ENCODE measurements at places on chromosomes 13 and 19.

GRCh38 chr19:40716031-40716481 is 630 bp downstream of the COQ8B start:
- DNase-seq: no peak

DNA sequence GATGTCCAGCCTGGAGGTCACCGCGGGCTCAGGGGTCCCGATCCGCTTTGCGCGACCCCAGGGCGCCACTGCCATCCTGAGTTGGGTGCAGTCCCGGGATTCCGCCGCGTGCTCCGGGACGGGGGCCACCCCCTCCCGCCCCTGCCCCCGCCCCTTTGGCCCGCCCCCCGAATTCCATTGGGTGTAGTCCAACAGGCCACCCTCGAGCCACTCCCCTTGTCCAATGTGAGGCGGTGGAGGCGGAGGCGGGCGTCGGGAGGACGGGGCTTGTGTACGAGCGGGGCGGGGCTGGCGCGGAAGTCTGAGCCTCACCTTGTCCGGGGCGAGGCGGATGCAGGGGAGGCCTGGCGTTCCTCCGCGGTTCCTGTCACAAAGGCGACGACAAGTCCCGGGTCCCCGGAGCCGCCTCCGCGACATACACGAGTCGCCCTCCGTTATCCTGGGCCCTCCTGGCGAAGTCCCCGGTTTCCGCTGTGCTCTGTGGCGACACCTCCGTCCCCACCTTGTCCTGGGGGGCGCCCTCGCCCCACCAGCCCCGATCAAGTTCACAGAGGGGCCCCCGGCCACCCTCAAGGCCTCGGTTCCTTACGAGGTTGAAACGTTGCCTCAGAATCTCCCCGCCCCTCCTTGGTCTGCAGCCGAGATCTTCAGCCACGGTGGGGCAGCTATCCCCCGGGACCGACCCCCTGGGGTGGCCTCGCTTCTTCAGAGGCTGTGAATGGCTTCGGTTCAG is 1.2 kb downstream of the LDLR start:
- peak; percentile 62 for DNase-seq

- DNase-seq: no peak
These were observed 1.2 kb downstream of the AKT1S1 start for GRCh38 chr19:49875857-49876421.

DNA sequence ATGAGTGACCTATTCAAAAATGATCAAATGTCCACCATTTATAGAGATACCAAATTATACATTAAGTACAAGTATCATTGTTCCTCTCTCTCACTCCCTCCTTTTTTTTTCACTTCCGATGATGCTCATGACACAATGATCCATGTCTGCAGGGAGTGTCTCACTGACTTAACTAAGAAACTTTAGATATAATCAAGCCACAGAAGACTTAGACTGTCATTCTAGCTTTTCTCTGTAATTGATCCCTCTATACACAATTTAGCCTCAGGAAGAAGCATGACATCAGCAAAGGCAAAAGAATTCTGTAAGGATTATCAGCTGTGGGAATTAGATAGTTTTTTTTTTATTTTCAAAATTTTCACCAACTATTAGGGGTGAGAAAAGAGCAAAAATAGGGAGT is 734.9 kb upstream of the PCDH9 start:
- no peak for DNase-seq

GRCh38 chr19:33245948-33246708 is 20.5 kb upstream of the SLC7A10 start:
- DNase-seq: no peak

DNA sequence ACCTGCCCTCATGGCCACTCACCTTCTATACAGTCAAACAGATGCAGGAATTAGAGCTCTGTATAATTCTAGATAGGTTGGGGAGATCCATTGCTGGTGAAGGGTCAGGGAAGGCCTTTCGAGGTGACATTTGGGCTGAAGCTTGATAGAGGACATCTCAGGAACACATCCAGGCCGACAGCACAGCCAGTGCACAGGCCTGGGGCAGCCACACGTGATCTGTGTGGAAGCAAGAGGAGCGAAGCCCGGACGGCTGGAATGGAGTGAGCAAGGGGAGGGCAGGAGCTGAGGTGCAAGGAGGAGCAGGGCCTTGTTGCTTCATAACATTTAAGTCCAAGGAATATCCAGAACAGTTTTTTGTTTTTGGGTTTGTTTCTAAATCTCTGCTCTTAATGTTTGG is 4.5 kb upstream of the OVOL3 start:
- DNase-seq: no peak

GRCh38 chr13:71801781-71802180 is 65.2 kb downstream of the DACH1 start:
- DNase-seq: no peak

GRCh38 chr13:94829185-94829836 is 117.0 kb upstream of the SOX21 start:
- no peak for DNase-seq

- no peak for DNase-seq
These were observed 78.2 kb downstream of the RASA3 start for GRCh38 chr13:114054264-114054663.

- no peak for DNase-seq
These were observed 22.4 kb downstream of the ENOX1 start for GRCh38 chr13:43764349-43764748.

GRCh38 chr13:21742096-21742495 is 71.2 kb downstream of the FGF9 start:
- no peak for DNase-seq

GRCh38 chr19:246551-246950 is 44.7 kb downstream of the PLPP2 start:
- no peak for DNase-seq

DNA sequence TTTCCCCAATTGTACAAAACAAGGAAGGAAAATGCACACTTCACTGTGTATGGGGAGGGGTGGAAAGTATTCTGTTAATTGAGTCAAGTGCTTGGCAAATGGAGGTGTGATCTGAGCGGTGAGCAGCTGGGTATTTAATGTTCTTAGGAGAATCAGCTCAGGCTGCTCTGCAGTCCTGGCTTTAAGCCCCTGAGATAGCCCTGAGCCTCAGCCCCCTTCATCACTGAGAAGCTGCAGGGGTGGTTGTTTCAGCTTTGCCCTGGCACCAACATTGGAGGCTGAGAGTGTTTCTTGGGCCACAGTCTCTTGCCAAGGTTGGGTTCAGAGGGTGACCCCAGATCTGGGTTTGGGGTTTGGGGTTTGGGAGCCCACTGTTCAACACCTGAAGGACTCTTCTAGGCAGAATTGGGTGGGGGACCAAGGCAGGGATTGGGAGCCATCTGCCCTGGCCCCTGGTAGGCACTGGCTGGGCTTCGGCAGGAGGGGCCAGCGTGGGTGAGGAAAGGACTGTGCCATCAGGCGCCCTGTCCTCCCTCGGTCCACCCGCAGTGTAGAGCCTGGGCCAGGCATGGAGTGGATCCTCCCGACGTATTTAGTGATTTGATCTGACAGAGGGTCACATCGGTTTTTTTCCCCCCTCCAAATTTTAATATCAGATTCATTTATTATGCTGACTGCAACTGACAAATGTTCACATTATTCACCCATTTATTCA is 66.7 kb upstream of the ZNF536 start:
- no peak for DNase-seq

- DNase-seq: no peak
These were observed 261.8 kb downstream of the KLF12 start for GRCh38 chr13:73872397-73872796.

DNA sequence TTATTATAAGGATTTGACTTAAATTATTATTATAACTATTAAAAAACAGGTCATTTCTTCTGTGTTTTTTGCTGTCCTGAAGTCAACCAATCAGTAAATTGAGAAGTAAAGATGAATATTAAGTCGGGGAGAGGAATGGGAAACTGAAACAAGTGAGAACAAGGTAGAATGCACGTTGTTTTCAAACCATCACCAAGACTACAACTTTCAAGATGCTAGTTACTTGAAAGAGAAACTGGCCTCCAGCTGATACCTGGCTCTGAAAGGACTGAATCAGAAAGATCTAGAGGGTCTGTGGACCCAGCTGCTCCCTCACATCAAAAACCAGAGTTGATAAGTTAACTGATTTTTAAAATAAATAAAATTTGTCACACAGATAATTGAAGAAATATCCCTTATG is 1301.5 kb upstream of the ATXN8OS start:
- no peak for DNase-seq

DNA sequence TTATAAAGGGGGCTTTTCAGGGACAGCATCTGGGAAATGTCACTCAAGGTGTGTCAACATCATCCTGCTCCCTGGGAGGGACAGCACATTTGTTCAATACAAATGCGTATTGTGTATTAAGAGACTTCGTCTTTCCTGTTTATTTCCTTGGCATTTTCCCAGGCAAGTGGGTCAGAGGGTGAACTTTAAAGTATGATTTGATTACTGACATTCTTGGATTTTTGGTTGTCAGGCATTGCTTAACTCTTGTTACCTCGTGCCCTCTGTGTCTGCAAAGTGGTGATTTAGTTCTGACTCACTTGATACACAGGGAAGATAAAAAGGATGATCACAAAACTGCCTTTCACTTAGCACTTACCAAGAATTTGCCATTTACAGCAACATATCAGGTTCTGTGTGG is 292.7 kb downstream of the SUCLA2 start:
- DNase-seq: no peak

DNA sequence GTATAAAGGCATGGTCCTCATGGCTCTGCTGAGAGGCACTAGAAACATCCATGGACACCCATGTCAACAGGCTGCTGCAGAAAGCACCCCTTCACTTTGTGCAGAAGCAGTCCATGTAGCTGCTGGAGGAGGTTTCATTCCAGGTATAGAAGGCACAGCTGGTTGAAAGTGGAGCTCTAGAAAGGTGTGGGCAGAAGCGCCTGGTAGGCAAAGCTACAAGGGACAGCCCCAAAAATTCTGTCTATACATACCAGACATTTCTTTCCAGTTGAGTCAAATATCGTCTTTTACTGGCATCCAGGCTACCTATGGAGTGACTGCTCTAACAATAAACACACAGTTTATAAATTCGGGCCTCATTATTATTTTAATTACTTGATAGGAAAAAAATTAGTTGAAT is 129.3 kb downstream of the ENOX1 start:
- no peak for DNase-seq

GRCh38 chr13:43260999-43261398 is 237.6 kb downstream of the DNAJC15 start:
- DNase-seq: no peak

GRCh38 chr13:85816413-85816812 is 17.2 kb upstream of the SLITRK6 start:
- no peak for DNase-seq

DNA sequence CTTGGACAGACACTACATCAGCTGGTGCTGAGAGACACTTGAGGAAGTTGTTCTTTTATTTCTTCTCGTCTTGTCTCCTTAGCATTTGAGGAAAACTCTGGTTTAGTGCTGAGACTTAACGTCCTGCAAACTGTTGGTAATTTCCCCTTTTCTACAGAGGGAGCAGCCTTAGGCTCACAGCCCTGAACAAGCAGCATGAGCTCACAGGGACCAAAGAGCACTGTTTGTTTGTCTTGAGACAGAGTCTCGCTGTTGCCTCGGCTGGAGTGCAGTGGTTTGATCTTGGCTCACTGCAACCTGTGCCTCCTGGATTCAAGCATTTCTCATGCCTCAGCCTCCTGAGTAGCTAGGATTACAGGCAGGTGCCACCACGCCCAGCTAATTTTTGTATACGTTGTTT is 5.5 kb downstream of the ZNF805 start:
- DNase-seq: no peak

GRCh38 chr13:79246578-79246949 is 159.5 kb downstream of the RBM26 start:
- DNase-seq: no peak

DNA sequence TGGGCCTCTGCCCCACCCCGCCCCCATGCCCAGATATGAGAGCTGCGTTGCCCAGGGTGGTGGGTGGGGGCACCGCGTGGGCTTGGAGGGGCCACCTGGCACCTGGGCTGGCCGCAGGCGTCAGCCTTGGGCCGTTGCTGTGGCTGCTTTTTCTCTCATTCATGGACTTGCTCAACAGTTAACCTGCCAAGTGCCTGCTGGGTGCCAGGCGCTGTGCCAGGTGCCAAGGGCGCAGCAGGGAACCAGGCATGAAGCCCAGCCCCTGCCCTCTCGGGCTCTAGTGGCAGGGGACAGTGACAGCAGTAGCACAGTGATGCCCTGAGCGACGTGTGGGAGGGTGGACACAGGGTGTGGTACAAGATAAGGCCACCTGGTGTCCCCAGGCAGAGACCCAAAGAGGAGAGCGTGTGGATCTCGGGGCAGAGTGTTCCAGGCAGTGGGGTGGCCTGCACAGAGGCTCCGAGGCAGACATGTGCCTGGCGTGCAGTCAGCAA is 28.1 kb downstream of the DHX34 start:
- no peak for DNase-seq

DNA sequence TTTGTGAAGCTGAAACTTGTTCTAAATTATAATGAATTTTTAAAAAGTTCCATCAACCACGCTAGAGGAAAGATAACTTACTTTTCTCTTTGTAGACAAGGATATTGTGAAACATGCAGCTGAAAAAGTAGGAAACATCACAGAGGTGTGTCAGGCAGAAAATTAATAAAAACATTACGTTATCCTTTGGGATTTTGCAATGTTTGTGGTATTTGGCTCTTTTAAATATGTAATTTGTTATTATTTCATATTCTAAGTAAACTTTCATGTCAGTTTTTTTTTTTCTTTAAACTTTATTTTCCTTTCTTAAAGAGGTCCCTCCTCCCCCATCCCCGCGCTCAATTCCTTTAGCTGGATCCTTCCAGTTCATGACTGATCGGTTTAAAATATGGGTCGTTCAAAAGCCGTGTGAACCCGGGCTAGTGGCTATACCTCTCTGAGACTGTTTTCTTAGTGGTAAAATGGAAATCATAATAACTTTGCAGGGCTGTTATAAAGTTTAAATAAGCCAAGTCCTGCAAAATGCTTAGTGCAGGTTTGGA is 740 bp upstream of the CCDC61 start:
- DNase-seq: no peak

- no peak for DNase-seq
These were observed 1404.8 kb downstream of the SLITRK1 start for GRCh38 chr13:82477436-82477835.

DNA sequence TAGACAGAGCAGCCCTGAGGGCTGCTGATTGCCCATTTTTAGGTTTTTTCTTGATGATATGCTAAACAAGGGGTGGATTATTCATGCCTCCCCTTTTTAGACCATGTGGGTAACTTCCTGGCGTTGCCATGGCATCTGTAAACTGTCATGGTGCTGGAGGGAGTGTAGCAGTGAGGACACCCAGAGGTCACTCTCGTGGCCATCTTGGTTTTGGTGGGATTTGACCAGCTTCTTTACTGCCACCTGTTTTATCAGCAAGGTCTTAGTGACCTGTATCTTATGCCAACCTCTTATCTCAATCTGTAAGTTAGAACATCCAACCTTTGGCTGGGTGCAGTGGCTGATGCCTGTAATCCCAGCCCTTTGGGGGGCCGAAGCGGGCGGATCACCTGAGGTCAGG is 148.0 kb downstream of the PTPRS start:
- no peak for DNase-seq
